ENCODE measurements at places on chromosomes 12 and 14.
A peak's percentile ranks its signal among the peaks of the same experiment; 100 is the strongest.

DNA sequence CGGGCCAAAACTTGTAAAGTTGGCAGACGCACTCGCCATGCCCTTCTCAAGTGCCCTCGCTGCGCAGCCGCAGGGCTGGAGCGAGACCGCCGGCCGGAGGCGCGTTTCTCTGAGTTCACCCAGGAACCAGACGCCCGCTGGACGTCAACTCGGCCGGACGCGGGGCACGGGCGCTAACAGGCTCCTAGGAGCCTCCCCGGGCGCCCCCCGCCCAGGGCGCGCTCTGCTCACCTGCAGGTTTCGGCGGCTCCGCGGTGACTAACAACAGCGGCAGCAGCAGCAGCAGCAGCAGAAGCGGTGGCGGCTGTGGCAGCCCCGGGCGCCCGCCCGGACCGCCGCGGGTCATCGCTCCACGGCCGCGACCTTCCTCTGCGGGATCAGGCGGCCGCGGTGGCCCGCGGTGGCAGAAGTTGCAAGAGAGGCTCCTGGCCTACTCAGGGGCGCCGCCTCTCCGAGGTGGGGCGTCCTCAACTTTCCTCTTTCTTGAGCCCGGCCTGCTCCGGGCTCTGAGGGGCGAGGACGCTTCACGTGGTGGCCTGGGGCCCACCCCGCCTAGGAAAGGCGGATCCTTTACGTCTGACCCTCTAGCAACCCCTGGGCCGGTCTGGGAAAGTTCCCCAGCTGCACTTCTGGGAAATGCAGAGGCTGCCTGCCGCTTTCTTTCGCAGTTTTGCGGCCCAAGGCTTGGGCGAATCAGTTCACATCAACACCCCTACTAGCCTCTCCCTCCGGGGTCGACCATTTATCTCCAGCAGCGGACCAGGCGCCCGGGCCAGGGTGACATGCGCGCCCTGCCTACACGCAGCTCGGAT lies at the start of gene PLBD1:
Gene PLBD1 (minus strand): TSS at position 533 of the 812 bp plus-strand sequence. CDS start 187 bp downstream, at position 346.
- no peak for DNase-seq

DNA sequence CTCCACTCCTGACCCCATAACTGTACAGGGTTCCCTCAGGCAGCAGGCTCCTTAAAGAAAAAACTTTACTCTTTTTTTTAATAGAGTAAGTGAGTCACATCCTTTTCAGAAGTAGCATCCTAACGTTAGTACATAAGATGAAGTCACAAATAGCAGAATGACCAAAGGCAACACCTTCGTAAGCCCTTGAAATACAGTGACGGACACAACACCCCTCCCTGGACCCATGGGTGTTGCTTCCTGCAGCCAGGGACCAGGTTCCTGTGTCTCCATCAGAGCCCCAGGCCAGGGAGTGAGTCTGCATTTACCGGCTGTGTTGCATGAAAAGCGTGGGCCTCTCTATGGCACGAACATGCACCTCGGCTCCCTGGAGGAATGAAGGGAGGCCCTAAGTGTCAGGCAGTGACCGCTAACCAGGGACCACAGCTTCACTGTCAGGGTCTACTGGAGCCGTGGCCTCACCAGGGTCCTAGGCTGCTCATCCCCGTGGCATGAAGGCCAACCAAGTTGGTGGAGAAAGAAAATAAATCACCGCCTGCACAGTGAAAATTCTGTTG lies 340.0 kb upstream of the SFSWAP start:
- DNase-seq: no peak

DNA sequence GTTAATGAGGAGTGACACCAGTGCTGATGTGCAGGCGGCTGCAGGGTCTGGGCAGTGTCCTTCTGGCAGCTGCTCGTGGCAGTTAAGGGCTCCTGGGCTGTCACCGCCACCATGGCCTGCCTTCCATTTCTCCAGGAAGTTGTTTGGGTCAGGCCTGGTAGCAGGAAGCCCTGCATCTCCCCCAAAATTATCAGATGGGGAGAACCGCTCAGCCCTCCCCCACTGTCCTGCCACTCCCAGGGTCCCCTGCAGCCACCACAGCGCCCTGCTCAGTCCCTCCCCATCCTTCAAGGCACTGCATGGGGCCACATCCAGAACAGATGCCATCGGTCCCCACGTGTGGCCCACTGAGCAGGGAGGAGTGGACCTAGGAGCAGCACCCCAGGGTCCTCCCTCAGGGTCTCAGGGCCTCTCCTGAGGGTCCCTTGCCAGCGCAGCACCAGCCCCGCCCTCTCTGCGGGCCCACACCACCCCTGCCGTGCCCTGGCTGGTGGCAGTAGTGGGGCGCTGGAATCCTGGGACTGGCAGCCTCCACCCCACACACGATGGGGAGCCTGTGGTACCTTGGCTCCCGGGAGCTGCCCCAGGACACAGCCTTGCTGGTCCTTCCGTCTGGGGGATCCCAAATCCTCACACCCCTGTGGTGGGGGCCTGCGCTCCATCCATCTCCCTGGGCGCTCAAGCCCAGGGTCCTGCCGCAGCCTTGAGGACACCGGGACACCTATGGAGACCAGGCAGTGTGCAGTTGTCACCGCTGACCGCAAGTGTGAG lies 10.3 kb upstream of the AMN start:
- DNase-seq: no peak

DNA sequence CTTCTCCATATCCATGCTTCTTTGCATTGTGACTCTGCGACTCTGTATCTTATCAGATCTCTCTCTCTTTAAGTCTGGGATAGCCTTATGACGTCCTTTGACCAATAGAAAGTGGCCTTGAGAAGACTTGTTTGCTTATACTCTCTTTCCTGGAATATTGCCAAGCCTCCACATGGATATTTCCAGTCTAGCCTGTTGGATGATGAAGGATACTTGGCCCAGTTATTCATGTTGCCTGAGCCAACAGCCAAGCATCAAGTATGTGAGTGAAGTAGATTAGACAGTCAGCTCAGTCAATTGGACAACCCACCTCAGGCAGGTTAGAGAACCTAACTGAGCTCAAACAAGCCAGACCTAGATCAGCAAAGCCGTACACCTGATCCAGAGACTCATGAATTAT lies 864.2 kb upstream of the MGAT4C start:
- no peak for DNase-seq

DNA sequence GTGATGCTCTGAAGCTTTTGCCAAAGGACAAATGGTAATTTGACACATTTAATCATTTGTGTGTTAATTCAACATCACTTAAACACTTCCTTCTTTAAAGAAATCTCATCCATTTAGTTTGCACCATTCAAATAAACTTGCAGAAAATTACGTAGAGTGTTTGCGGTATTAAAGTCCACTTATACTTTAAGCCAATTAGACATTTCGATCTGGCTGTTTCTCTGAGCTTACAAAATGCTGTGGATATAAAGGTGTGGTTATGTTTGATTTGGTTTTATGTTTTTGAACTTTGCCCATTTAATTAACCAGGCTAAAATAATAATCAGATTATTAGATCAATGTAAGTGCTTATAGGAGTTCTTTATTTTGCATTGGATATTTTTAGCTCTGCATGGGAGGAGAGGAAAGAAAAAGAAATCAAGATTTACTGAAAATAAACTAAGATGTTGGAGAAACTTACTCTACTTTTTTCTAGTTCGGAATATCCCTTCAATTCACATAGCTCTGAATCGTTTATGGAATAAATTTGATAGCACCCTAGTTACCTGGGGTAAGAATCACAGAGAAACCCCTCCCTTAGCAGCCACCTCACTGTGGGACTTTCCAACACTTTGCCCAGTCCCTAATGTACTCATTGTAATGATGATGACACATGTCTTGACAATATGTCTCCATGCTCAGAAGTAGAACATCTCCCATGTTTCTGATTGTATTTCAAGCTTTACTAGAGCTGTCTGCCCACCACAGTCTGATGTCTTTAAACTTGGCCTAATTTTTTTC lies 268.0 kb downstream of the BTG1 start:
- no peak for DNase-seq

DNA sequence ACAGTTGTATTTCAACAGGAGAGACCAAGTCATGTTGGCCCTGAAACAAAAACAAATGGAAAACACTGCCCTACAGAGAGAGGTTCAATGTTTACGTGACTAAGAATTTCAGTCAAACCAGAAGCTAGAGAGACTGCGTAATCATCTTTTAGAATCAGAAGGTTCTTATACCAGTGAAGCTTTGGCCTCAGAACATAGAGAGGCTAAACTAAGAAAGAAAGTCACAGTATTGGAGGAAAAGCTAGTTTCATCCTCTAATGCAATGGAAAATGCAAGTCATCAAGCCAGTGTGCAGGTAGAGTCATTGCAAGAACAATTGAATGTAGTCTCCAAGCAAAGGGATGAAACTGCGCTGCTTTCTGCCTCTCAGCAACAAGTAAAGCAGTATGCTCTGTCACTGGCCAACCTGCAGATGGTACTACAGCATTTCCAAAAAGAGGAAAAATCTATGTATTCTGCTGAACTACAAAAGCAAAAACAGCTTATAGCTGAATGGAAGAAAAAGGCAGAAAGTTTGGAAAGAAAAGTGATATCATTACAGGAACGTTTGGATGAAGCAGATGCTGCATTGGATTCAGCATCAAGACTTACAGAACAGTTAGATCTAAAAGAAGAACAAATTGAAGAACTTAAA lies 32.5 kb upstream of the NUAK1 start:
- no peak for DNase-seq

DNA sequence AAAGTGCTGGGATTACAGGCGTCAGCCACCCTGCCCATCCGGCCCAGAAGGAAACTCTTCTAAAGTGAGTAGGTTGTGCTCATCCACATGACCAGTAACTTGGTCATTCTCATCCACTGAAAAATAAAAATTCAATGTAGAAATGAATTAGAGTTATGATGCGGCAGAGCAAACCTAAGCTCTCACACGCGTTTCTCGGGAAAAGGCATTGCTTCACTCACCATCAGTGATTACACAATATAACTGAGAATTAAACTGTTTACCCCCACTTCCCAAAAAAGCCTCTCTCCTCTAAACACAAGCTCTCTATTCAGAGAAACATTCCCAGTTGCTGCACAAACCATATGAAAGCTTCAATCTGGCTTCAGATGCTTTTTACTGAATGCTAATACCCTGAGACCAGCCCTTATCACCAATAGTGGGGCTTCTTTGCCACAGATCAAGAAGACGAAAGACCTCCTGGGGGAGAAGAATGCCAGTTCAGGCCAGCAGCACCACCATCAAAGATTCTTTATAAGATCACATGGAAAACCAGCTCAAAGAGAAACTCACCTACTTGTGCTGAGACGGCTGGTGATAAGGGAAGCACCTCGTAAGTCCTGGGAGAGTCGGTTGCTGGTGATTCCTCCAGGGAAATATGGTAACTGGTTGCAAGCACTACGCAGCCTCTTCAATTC lies 121.5 kb upstream of the SFSWAP start:
- no peak for DNase-seq

DNA sequence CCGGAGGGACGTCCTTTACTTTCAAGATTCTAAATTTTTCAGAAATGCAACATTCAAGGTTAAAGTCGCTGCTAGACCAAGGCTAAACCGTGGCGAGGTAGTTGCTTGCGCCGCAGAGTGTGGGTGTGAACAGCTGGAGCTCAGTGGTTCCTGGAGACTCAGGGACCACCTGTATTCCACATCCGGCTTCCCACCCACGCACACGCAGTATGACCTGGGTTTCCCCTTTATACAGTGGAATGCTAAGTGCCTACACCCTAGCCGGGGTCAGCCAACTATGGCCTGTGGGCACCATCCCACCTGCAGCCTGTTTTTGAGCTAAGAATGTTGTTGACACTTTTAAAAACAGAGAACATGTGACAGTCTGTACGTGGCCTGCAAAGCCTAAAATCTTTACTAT lies 42.9 kb upstream of the TESC start:
- DNase-seq: no peak

DNA sequence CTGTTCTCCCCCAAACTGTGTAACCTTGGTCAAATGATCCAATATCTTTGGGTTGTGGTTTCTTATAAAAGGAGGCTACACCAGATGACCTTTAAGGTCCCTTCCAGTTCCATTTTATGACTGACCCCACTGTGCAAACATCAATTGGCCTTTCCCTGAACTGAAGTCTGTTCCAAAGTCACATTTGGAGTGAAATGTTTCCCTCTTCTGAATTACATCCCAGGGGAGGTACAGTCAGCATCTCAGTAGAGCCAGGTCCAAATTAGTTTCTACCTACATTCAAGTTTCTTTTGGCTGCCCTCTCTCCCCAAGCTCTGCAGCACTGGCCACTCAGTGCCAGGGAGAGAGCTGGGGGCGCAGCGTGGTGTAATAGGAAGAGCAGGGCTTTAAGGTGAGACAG lies 34.4 kb downstream of the LIMA1 start:
- peak; percentile 46 for DNase-seq

- no peak for DNase-seq
Observed at GRCh38 chr14:101469382-101470247, 91.7 kb upstream of the DIO3 start.

DNA sequence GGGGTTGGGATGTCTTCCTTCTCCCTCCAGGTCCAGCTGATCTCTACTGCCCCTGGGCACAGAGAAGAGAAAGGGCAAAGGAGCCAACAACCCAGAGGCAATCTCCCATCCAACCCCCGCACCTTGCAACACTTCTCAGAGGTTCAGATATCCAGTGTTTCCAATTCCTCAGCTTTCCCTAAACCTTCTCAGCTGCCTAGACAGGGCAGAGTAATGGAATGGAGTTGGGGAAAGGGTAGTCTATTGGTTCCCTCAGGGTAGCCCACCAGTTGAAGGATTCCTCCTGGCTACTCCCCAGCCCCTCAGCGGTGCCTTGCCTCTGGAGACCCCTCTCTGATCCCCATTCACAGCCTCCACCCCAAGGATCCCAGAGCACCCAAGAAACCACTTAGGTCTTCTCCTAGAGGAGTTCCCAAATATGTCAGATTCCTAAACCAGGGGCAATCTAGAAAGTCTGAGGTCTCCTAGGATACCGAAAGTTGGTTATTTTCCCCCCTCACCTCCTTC lies 537 bp downstream of the NFE2 start:
- DNase-seq: no peak

GRCh38 chr12:19842116-19842515 lies 402.8 kb downstream of the AEBP2 start:
- DNase-seq: no peak

DNA sequence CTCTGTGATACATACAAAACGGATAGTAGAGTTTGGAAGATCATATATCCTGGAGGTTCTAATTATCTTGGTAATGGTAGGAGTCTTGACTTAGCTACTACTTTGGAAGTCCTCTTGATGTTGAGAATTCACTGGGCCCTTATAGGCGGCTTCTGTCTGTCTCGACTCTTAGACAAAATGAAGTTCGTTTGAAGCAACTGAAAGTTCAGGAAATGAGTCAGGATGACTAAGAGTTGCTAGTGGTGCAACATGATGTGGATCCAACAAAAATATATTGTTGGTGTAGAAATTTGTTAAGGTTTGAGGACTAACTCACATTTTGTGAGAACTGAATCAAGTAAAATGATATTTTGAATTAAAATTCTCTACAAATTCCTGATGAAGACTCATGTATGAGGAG lies 272.7 kb downstream of the AEBP2 start:
- DNase-seq: peak; percentile 87

GRCh38 chr12:52587563-52587962 lies 13.7 kb downstream of the KRT72 start:
- DNase-seq: no peak

DNA sequence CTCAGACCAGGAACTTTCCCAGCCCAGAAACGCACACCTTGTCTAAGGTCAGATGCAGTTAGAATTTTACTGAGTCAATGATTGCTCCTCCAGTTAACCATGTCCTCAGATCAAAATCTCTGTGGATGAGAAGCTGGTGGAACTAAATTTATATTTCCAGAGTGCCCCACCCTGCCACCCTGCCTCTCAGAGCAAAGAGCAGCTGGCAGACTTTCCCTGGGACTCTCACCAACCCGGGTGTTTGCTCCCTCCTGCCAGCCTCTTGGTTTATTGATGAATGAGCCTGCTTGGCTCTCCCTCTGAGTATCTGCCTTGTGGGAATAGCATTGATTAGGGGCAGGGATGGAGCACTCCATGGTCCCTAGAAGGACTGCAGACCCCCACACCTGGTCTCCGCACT lies 5.9 kb upstream of the KRT1 start:
- DNase-seq: no peak
